ENCODE measurements at places on chromosomes 1 and 21.

GRCh38 chr1:229035748-229036082 is 235.2 kb upstream of the RAB4A start:
- no peak for DNase-seq

GRCh38 chr1:89581859-89582258 is 51.1 kb upstream of the LRRC8C start:
- no peak for DNase-seq

- no peak for DNase-seq
Observed at GRCh38 chr1:30191154-30191702, 532.2 kb downstream of the MATN1 start.

DNA sequence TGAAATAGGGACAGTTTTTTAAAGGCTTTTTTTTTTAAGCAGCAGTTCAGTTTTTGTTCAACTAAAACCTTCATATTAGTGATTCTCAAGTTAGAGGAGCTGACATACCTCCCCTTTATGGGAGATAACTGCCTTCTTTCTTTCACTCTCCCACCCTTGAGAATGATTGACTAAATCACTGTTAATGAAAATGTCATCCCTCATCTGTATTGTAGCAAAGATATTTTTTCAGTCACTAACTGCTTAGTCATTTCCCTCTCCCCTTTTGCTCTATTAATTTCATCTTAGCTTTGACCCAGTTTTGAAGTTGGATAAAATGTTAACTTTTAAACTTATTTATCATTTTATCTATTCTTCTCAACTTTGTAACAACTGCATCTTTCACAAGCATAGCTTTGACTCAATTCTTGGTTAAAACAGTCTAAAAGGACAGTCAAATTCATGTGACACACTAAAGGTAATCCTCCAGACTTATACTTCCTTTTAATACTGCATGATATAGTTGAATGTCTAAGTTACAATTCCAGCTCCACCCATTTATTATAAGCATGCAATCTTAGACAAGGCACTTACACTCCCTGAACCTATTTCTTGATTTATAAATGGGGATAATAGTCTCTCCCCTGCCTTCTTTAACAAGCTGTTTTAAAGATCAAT is 17.1 kb downstream of the CAPZA1 start:
- DNase-seq: no peak

DNA sequence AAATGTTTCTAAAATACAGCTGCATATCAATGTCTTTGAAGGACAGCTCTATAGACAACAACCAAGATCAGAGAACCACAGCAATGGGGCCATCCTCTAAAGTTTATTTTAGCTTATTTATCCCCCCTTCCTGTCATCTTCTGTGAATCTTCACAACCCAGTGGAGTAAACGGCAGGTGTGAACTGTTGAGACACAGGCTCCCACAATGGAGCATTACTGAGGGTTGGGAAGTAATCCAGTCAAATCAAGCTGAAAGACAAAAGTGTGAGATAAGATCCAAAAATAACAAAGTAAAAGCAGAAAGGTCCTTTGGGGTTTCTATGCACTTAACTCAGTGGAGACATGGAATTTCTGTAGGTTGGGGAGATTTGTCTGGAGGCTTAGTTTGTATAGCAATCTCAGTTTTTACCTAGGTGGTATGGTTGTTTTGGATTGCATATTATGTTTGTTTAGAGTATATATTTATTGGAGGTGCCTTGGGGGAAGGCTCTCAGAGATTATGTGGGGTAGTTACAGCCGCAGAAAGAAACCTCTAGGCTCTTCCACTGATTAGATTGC is 286.9 kb upstream of the ADGRL2 start:
- DNase-seq: no peak

GRCh38 chr1:55669293-55669692 is 454.1 kb upstream of the USP24 start:
- DNase-seq: no peak

GRCh38 chr1:62269851-62270495 is 49.3 kb downstream of the KANK4 start:
- no peak for DNase-seq

DNA sequence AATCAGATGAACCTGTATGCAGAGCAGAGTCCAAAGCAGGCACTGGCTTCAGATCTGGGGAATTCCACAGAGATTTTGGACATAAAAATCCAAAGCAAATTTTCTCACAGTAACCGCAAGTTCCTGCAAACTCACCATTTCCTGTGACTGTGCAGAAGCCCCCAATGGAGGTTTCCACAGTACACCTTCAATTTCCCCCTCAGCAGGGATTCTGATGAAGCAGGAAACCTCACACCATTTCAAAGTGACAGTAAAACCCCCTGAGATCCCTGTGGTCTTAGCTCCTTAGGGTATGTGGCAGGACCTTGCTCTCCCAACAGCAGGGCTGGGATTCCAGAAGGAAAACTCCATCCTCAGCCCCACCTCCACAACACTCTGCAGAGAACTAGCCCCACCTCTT is 6.0 kb upstream of the TGFBR3 start:
- DNase-seq: no peak

DNA sequence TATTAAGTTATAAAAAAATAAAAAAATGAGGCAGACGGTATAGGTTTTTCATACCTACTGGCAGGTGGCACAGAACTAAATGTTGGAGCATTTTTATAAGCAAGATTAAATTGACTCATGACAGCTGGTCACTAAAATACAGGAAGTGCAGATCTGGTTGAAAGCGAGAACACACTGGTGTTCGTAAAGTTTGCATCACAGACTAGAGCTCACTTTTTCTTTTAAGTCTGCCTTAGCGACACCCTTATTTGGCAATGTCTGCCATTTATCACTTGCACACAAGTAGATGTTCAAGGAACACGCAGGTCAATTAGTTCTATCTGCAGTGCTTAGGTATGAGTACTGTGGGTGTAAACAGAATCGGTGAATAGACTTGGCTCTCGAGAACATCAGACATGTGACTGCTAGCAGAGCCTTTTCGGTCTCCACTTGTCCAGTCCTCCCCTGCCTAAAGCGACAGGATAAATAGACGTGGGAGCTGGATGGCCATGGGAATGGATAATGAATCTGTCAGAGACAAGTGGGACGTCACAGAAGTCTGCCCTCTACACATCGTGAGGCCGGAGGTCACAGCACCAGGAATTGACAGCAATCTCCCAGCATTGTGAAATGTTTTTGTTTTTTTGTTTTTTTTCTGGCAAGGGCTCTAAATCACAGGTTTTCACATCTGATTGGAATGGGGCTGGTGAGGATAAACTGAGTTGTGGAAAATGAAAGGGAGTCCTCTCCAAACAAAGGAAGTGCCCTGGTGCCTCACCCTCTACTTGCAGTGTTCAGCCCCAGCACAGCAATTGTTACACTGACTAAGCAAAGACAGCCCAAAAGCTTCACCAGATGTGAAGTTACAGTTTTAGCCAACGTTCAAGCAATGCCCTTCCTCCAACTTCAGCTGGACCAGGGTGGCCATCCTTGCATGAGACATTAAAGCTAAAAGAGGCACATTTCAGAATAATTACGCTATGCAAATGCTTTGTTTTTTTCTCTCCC is 248.9 kb downstream of the NTNG1 start:
- peak; percentile 37 for DNase-seq

DNA sequence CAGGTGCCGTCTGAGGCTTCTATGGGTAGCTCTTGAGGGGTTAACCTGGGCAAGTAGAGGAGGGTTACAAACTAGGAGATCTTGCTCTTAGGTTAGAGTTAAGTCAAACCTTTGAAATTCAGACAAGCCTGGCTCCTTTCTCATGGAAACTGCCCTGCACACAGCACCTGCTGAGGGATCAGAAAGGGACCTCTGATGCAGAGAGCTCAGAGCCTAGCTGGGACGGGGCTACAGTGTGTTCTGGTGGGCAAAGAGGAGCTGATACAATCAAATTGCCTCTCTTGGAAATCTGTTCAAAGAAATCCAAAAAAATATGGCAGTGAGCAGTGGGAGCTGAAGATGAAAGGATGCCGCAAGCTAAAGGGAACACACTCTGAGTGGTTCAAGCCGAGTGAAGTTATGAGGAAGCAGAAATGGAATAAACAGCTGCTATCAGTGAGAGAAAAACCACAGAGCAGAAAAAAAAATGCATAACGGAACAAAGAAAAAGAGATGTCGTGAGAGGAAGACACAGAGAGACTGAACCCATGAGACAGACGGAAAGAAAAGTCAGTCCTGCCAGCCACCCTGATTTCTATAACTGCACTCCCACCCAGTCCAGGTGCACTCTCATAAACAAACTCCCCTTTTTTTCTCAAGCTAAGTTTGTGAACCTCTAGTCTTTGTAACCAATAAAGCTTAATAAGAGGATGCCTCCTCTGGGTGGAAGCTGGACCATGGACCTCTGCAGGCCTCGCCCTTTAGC is 26.6 kb downstream of the PAFAH2 start:
- DNase-seq: no peak

GRCh38 chr1:1889847-1890505 is 911 bp downstream of the GNB1 start:
- DNase-seq: no peak

DNA sequence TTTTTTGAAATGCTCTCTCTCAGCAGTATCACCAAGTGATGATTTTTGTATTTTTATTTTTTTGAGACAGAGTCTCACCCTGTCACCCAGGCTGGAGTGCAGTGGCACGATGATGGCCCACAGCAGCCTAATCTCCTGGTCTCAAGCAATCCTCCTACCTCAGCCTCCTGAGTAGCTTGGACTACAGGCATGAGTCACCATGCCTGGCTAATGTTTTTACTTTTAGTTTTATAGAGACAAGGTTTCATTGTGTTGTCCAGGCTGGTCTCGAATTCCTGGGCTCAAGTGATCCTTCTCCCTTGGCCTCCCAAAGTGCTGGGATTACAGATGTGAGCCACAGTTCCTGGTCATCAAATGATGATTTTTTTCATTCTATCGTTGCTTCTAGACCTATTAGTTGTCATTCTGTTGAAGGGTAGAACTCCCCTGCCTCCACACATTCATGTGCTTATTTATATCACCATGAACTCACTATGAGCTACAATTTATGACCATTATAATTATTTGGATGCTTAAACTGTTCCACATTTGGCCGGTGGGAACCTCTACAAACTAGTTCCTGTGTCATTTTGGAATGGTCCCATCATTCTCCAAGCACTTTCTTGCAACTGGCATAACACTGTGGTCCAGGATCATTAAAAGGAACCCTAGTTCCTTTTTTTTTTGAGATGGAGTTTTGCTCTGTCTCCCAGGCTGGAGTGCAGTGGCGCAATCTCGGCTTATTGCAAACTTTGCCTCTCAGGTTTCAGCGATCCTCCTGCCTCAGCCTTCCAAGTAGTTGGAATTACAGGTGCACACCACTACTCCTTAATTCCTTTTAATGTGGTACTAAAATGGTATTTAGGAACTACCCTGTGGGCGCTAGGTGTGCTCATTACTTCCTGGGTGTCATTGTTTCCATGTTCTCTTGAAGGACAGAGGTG is 20.2 kb upstream of the TOR3A start:
- DNase-seq: no peak

DNA sequence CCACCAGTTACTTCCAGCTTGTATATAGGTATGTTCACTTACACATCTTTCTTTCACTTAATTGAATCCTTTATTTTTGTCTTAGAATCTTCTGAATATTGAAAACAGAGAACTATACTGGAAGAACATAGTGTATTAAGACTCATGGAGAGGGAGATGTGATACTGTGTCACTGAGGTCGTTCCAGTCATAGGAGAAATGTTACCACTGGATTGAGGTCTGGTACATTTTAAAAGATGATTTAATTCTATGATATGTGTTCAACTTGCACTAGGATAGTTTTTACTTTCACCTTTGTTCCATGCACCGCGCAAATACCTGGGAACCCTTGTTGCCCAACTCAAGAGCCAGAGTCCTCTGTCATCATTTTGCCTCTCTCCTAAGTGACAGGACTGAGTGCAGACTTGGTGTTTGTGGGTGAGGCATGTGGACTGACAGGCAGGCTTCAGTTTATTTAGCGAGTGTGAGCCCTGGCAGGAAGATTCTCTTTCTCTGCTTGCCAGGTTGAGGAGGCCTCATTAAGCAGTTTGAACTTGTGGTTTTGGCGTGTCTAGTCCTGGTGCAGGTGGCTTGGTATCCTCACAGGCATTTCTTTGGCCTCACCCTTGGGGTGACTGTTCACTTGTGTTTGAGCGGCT is 63.7 kb downstream of the DYRK1A start:
- DNase-seq: no peak

DNA sequence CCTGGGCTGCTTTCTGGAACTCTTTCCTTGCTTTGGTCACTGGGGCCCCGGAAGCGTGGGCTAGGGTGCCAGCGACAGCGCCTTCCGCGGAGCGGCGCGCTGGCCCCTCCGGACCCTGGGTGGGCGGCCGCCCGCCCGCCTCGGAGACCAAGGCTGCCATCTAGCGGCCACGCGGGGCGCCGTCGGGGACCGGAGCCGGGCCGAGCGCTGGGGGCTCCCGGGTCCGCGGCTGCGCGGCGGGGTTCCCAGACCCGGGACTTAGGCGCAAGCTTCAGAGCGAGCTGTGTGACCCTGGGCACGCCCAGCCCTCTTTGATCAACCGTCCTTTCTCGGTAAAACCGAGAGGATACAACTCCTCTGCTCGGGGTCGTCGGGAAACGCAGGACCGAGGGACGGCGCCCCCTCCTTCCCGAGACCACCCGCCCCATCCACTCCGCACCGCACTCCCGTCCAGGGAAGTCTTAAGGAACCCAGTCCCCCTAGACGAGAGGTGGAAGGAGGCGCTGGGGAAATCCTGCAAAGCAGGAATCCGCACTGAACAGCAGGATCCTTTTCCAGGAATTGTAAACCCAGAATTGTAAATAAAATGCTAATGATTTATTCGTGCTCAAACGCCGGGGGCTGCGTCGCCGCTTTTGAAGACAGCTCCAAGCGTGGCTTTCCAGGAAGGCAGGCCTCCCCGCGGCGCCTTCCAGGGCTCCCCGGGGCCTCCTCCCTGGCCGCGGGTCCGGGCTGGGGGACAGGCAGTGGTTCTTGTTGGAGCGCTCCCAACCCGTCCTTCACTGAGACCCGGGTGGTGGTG is 41.2 kb downstream of the RRAGC start:
- no peak for DNase-seq

- peak; percentile 14 for DNase-seq
Observed at GRCh38 chr1:70528590-70529333, 117.7 kb downstream of the CTH start.

DNA sequence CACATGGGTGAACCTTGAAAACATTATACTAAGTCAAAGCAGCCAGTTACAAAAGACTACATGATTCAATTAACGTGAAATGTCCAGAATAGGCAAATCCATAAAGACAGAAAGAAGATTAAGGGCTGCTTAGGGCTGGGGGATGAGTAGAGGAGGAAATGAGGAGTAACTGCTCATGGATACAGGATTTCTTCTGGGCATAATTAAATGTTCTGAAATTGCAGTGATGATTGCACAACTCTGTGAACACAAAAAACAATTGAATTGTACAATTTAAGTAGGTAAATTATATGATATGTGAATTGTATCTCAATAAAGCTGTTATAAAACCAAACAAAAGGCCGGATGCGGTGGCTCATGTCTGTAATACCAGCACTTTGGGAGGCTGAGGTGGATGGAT is 52.2 kb downstream of the RERE start:
- no peak for DNase-seq

- DNase-seq: no peak
Observed at GRCh38 chr1:184648856-184649201, 105.8 kb downstream of the EDEM3 start.

DNA sequence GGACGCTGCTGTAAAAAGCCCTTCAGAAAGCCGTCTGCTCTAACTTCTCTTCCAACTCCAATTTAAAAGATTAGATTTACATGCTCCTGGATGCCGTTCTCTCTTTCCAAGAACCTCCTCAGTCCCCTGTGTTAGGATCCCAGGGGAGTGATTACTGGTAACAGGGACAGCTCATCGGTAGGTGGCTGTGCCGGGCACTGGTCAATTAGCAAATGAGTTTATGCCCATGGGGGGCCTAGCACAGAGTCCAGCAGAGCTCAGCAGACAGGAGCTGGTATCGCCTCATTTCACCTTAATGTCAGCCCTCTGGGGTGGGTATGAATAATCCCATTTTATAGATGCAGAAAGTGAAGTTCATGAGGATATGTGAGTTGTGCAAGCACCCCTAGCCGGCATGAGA is 191.9 kb downstream of the GRIK3 start:
- no peak for DNase-seq

Measured in NCI-H2227 treated with DMSO at 0.1 percent for 48 hours (cell line).